CD4-positive, CD25-positive, alpha-beta regulatory T cell (primary cell): ENCODE measurements at places on chromosomes 1 and 21.

GRCh38 chr1:226066415-226067078 is 4.0 kb downstream of the H3-3A start:
- no peaks in the 10 kb centered on the region for H3K27me3 ChIP-seq
- DNase-seq, result no peak
- peaks cover 46% of the 10 kb centered on the region for H3K36me3 ChIP-seq
- peak overlapping the region; percentile 100 for H3K4me3 ChIP-seq
- H3K27ac ChIP-seq, result no peak overlapping the region

GRCh38 chr1:247322442-247322841 is 9.2 kb downstream of the ZNF496 start:
- H3K36me3 ChIP-seq, result no peaks in the 10 kb centered on the region
- H3K27ac ChIP-seq, result no peak overlapping the region
- H3K4me3 ChIP-seq, result no peak overlapping the region

DNA sequence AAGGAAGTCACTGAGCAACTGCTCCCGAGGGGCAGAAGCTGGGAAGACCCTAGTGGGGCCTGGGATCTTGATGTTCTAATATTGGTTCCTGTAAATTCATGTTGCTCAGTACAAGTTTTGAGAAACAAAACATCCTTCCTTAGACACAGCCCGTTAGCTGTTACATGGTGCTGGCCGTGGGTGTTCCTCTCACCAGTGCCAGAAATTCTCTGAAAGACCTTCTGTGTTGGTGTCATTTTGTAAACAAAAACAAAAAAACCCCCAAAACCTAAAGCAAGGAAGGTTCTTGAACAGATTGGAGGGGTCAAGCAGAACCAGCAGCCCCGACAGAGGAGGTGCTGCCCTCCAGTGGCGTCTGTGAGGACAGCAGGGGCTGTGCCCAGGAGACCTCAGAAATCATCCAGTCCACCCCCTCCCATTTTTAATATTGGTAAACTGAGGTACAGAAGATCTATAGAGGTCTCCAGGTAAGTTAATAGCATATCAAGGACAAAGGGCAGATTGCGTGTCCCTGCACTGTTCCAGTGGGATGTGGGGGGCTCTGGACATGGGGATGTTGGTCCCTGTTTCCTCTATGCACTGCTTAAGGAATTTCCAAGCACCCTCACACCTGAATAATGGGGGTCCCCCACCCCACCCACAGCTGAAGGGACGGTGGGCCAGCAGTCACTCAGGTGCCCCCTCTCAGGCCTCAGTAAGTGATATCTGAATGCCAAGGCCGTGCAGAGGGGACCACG is 38.2 kb downstream of the SLC2A7 start:
- H3K4me1 ChIP-seq, result peaks cover 18% of the 10 kb centered on the region
- no peaks in the 10 kb centered on the region for H3K27me3 ChIP-seq
- no peak overlapping the region for H3K27ac ChIP-seq
- peak; percentile 66 for DNase-seq
- peak overlapping the region; percentile 64 for H3K4me3 ChIP-seq

- no peak for DNase-seq
- no peak overlapping the region for H3K4me3 ChIP-seq
- peaks cover 4% of the 10 kb centered on the region for H3K4me1 ChIP-seq
- H3K27me3 ChIP-seq, result no peaks in the 10 kb centered on the region
Measured at GRCh38 chr1:239897458-239897857, 194.2 kb upstream of the FMN2 start.

GRCh38 chr1:67059346-67059745 is 5.4 kb upstream of the SLC35D1 start:
- H3K4me3 ChIP-seq, result no peak overlapping the region
- H3K27ac ChIP-seq, result no peak overlapping the region
- H3K27me3 ChIP-seq, result peaks cover 3% of the 10 kb centered on the region
- no peaks in the 10 kb centered on the region for H3K36me3 ChIP-seq

GRCh38 chr1:180560200-180560867 is 1.6 kb downstream of the OVAAL start:
- no peak overlapping the region for H3K4me3 ChIP-seq
- no peaks in the 10 kb centered on the region for H3K36me3 ChIP-seq
- H3K27me3 ChIP-seq, result peaks cover 4% of the 10 kb centered on the region
- no peak for DNase-seq
- no peak overlapping the region for H3K27ac ChIP-seq

- no peak overlapping the region for H3K4me3 ChIP-seq
- H3K27me3 ChIP-seq, result no peaks in the 10 kb centered on the region
- no peaks in the 10 kb centered on the region for H3K4me1 ChIP-seq
Measured at GRCh38 chr21:26795866-26796329, 49.3 kb downstream of the ADAMTS1 start.

- DNase-seq, result peak; percentile 1
- H3K4me3 ChIP-seq, result no peak overlapping the region
- no peaks in the 10 kb centered on the region for H3K4me1 ChIP-seq
- no peaks in the 10 kb centered on the region for H3K36me3 ChIP-seq
- no peak overlapping the region for H3K27ac ChIP-seq
- no peaks in the 10 kb centered on the region for H3K27me3 ChIP-seq
Measured at GRCh38 chr21:22421416-22422180, 1423.4 kb downstream of the NCAM2 start.

DNA sequence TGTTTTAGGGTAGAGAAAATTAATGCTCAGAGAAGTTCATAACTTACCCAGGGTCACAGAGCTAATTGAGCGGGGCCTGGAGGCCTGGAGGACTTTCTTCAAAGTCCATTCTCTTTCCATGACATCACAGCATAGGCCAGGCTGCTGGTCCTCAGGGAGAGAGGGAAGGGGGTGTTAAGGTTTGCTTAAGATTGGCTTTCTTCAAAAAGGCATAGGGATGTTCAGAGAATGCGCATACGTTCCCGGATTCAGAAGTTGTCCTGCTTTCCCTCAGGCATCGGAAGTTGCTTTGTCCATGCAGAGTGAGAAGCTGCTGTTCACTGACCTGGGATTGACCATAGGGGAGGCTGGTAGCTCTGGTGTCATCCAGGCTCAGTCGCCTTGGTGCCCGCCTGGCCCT is 25.0 kb downstream of the RASSF5 start:
- H3K36me3 ChIP-seq, result no peaks in the 10 kb centered on the region
- no peak overlapping the region for H3K4me3 ChIP-seq
- H3K4me1 ChIP-seq, result no peaks in the 10 kb centered on the region

- H3K4me1 ChIP-seq, result peaks cover 28% of the 10 kb centered on the region
- peaks cover 24% of the 10 kb centered on the region for H3K36me3 ChIP-seq
Measured at GRCh38 chr1:6198646-6199297, 623 bp downstream of the RPL22 start.

- no peak overlapping the region for H3K27ac ChIP-seq
- no peaks in the 10 kb centered on the region for H3K4me1 ChIP-seq
- H3K27me3 ChIP-seq, result no peaks in the 10 kb centered on the region
- H3K4me3 ChIP-seq, result no peak overlapping the region
Measured at GRCh38 chr1:10155087-10155712, 55.2 kb upstream of the KIF1B start.

GRCh38 chr1:218851586-218851985 is 322.1 kb upstream of the LYPLAL1 start:
- no peaks in the 10 kb centered on the region for H3K4me1 ChIP-seq

GRCh38 chr1:103341377-103341880 is 184.1 kb upstream of the RNPC3 start:
- H3K27ac ChIP-seq, result no peak overlapping the region
- DNase-seq, result no peak
- no peaks in the 10 kb centered on the region for H3K27me3 ChIP-seq
- H3K36me3 ChIP-seq, result no peaks in the 10 kb centered on the region
- no peaks in the 10 kb centered on the region for H3K4me1 ChIP-seq
- no peak overlapping the region for H3K4me3 ChIP-seq

- H3K4me3 ChIP-seq, result no peak overlapping the region
- no peaks in the 10 kb centered on the region for H3K4me1 ChIP-seq
- no peaks in the 10 kb centered on the region for H3K27me3 ChIP-seq
- H3K27ac ChIP-seq, result no peak overlapping the region
- no peak for DNase-seq
- H3K36me3 ChIP-seq, result no peaks in the 10 kb centered on the region
Measured at GRCh38 chr21:39016740-39017315, 166.4 kb downstream of the PSMG1 start.

DNA sequence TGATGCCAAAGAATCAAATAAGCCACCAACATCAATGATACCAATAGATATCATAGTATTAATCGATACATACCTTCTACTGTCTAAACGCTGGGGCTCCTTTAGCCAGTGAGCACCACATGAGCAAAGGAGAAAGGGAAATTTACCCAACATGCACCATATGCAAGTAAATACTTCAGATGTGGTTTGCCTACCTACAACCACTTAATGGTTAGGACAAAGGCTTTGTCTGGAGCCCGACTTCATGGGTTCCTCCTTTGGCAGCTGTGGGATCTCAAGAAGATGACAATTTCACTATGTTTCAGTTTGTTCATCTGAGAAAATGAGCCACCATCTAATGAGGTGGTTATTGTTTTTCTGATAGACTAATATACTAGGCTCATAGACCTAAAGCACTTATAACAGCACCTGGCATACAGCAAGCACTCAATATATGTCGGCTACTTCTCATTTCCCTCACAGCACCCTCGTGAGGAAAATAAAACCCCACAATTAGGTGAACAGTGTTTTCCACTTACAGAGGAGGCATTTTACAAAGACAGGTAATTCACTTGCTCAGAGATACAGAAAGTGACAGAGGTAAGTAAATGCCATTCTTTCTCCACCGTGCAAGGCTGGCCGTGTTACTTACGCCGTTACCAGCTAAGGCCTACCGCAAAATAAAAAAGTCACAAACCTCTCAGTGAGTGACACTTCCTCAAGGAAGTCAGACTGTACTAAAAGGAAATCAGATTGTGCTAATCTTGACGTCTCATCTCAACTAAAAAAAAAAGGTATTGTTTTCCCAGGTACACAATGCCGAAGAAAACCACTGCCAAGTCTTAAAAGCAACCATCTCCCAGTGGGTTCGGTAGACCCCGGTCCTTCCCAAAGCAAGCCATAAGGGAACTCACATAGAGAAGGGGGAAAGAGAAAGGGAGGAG is 1.6 kb downstream of the TTC13 start:
- H3K36me3 ChIP-seq, result peaks cover 18% of the 10 kb centered on the region
- no peaks in the 10 kb centered on the region for H3K27me3 ChIP-seq
- peak; percentile 82 for DNase-seq

GRCh38 chr1:2588661-2589430 is 2.3 kb downstream of the PRXL2B start:
- no peaks in the 10 kb centered on the region for H3K27me3 ChIP-seq
- no peak overlapping the region for H3K27ac ChIP-seq
- DNase-seq, result no peak
- peaks cover 4% of the 10 kb centered on the region for H3K36me3 ChIP-seq
- H3K4me3 ChIP-seq, result no peak overlapping the region

- H3K36me3 ChIP-seq, result no peaks in the 10 kb centered on the region
- no peak overlapping the region for H3K27ac ChIP-seq
- peak overlapping the region; percentile 47 for H3K4me3 ChIP-seq
- peaks cover 32% of the 10 kb centered on the region for H3K4me1 ChIP-seq
- peak; percentile 63 for DNase-seq
Measured at GRCh38 chr21:35222541-35222941, 173.4 kb upstream of the RUNX1 start.

DNA sequence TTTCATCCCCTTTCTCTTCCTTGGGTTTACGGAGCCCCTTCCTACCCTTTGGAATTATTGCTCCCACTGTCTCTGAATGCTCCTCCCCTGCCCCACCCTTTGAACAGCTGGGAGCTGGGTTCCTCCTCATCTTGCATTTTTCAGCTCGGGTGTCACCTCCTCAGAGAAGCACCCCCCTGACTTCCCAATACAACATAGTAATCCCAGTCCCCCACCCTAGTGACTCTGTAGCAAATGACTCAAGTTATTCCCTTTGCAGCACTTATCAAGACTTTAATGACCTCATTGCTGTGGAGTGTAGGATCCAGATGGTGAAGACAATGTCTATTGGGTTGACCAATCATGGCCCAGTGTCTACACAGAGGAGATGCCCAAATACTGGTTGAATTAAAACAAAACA is 8.9 kb upstream of the VWA5B1 start:
- no peaks in the 10 kb centered on the region for H3K36me3 ChIP-seq
- no peak for DNase-seq
- H3K4me1 ChIP-seq, result no peaks in the 10 kb centered on the region
- no peak overlapping the region for H3K27ac ChIP-seq

GRCh38 chr21:18387994-18388393 is 15.6 kb downstream of the TMPRSS15 start:
- no peak overlapping the region for H3K4me3 ChIP-seq
- no peaks in the 10 kb centered on the region for H3K27me3 ChIP-seq
- no peaks in the 10 kb centered on the region for H3K4me1 ChIP-seq

GRCh38 chr1:23798662-23799142 is 1.9 kb downstream of the GALE start:
- H3K36me3 ChIP-seq, result peaks cover 15% of the 10 kb centered on the region
- H3K4me1 ChIP-seq, result peaks cover 20% of the 10 kb centered on the region
- no peaks in the 10 kb centered on the region for H3K27me3 ChIP-seq
- no peak for DNase-seq
- no peak overlapping the region for H3K27ac ChIP-seq

- no peak overlapping the region for H3K27ac ChIP-seq
- no peaks in the 10 kb centered on the region for H3K36me3 ChIP-seq
- no peak for DNase-seq
- no peaks in the 10 kb centered on the region for H3K4me1 ChIP-seq
Measured at GRCh38 chr1:15328351-15329103, 81.2 kb upstream of the EFHD2 start.

DNA sequence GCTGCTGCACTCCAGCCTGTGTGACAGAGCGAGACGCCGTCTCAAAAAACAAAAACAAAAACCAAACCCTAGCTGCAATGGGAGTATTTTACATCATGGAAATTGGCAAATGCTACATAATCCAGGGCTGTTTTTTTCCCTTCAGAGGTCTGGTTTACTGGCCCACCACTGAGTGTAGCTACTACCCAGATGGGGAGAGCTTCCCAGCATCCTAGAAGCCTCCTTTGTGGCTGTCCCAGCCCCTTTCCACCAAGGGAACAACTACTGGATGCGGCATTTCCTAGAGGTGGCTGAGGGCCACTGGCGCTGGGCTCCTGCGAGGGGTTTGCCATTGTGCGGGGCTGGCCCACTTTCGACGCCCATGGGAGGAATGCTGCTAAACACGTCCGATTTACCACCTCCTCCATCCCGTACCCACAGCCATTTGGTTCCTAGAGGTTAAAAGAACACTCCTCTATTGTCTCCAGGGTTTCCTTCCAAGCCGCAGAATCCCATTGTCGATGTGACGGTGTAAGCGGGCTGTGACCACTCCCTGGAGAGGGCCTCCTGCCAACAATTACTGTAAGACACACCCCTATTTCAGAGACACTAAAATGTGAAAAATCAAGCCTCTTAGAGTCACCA is 55.4 kb downstream of the RUNX3 start:
- no peak for DNase-seq
- H3K36me3 ChIP-seq, result no peaks in the 10 kb centered on the region
- no peaks in the 10 kb centered on the region for H3K4me1 ChIP-seq
- H3K27me3 ChIP-seq, result no peaks in the 10 kb centered on the region
- no peak overlapping the region for H3K4me3 ChIP-seq

GRCh38 chr1:242448910-242449645 is 75.4 kb downstream of the PLD5 start:
- H3K27ac ChIP-seq, result no peak overlapping the region
- H3K4me1 ChIP-seq, result no peaks in the 10 kb centered on the region
- no peak overlapping the region for H3K4me3 ChIP-seq

- no peak overlapping the region for H3K27ac ChIP-seq
- no peak overlapping the region for H3K4me3 ChIP-seq
- H3K4me1 ChIP-seq, result no peaks in the 10 kb centered on the region
- H3K27me3 ChIP-seq, result no peaks in the 10 kb centered on the region
- DNase-seq, result no peak
Measured at GRCh38 chr21:28018741-28019669, 973.7 kb downstream of the LTN1 start.

- no peak for DNase-seq
- H3K4me3 ChIP-seq, result no peak overlapping the region
- H3K27ac ChIP-seq, result no peak overlapping the region
- H3K36me3 ChIP-seq, result no peaks in the 10 kb centered on the region
Measured at GRCh38 chr1:16164213-16165072, 8.6 kb upstream of the EPHA2 start.
